Activated T-cell treated with anti-CD3 and anti-CD28 coated beads for 24 hours (primary cell): ENCODE measurements at places on chromosomes 5 and 9.

GRCh38 chr5:169521366-169521983 is 62.1 kb upstream of the SPDL1 start:
- no peak for DNase-seq

DNA sequence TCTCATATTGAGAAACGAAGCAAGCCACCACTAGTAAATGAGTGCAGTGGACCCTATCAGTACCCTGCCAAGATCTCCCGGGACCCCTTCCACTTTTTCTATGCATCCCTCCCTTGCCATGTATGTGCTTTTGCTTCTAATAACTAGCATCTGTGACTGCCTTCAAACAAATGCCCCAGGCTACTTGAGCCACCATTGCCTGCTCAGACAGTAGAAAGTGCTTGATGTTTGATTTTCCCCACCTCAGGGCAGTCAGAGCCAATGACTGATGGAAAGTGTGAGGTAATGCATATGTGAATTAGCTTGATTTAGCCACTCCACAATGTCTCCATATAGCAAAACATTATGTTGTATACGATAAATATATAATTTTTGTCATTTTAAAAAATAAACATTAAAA is 797.3 kb upstream of the ACO1 start:
- DNase-seq, result no peak

DNA sequence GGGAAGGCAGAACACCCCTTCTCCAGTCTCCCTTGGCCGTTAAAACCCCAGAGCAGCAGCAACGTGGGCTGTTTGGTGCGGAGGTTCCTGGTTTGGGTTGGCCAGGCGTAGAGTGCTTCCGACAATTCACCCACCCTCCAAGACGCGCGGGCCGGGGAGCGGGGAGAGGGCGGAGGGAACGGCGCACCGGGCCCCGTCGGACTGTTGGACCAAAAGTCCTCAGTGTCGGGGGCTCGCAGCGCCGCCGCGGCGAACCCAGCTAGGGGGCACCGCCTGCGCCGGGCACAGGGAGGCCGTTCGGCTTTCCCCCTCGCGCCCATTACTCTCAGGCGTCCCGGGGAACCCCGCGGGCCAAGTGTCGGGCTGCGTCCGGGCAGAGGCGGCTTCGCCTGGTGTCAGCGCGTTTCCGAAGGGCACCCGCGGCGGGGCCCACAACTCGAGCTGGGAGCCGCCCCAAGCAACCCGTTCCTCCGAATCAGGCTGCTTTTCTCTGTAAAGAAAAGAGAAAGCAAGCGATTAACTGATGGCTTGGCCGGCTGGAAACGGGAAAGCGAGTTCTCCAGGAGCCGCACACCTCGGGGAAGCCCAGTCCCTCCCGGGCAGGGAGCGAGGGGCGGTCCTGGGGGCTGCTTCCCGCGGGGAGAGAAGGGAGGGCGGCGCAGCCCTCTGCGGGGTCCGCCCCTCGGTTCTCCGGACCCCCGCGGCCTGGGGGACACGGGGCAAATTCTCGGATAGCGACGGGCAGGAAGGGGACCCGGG is 145.5 kb downstream of the ERCC6L2 start:
- DNase-seq, result peak; percentile 43

DNA sequence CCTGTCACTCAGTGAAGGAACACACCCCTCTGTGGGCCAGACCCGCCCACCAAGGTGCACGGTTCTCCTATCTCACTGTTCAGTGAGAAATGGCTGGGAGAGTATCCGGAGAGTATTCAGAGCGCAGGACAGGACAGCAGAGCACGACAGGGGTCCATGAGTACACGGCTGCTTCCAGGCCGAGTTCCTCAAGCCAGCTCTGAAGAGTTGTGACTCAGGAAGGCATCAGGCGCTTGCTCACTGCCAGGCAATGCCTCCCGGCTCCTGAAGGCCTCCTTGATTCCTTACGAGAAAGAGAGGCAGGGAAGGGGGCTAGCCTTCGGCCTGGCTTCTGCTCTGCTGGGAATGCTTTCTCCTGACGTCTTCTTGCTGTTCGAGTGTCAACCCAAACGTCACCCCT is 132.1 kb upstream of the PPP1R26 start:
- no peak for DNase-seq

GRCh38 chr5:68343421-68343826 is 127.9 kb downstream of the PIK3R1 start:
- peak; percentile 16 for DNase-seq

DNA sequence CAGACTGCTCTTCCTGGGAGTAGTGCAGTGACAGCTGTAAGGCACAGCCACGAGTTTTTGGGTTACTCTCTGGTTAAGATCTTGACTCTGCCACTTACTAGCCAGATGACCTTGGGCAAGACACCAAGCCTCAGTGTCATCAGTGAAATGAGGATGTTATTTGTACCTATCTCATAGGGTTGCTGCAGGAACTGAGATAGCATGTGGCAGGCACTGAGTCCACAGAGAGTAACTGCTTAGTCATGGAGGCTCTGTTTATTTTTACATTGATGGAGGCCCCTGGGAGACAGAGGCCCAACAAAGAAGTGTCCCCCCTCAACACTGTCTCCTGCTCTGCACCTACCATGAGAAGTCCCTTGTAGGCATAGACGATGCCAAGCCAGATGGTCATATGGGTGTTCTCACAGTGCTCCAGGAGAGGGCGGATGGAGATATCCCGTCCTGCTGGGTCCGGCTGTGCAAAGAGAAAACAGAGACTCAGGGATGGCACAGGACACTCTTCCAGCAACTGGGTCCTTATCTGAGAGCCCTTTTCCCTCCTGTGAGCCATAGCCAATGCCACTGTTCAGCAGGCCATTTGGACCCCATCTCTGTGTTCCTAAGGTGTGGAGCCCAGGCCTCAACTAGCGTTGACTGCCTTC is 55.4 kb upstream of the TBC1D2 start:
- DNase-seq, result no peak

DNA sequence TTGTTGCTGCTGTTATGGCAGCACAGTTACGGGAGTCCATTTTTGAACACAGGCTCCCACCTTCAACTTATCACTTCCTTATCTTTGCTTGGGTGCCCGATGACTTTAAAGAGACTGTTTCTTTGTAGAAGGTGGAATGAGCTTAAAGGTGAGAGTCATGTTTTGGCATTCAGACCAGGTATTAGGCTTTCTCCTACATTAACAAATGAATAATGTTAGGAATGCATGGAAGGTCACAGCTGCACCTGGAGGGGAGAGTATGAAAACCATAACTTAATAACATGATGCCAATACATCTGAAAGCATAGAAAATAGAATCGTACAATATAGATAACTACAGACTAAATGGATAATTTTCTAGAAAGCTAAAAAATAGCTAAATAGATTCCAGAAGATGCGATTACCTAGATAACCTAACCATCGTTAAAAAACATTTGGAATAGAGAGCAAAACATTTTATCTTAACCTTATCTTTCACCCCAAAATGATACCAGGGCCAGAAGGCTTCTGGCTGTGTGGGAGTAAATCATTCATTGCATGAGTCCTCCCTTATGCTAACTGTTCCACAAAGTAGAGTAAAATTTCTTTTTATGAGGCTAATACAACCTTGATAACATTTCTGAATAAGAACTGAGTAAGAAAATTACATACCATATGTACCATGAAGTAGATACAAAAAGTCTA is 126.2 kb upstream of the ADCY2 start:
- no peak for DNase-seq

- DNase-seq, result no peak
Measured at GRCh38 chr9:108568093-108568492, 287.7 kb downstream of the ACTL7B start.

DNA sequence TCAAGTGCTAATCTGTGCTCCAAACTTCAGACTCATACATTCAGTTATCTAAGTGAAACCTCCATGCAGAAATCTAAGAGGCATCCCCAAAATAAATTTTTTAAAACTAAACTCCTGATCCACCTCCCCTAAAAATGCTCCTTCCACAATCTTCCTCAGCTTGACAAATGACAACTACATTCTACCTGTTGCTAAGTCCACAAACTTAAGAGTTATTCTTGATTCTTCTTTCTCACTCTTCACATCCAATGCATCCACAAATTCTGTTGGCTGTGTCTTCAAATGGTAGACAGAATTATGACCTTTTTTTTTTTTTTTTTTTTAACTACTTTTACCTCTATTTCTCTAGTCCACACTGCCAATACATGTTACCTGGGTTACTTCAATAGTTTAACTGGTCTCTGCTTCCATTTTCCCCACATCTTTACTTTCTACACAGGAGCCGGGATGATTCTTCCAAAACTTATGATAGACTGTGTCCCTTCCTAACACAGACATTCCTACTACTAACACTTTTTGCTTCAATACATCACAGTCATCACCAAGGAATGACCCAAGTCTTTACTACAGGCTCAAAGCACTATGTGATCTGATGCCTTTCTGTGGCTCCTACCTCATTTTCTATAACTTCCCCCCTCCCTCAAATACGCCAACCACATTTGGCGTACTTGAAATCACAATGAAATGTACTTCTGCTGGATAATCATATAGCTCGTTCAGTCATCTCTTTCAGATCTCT is 143.6 kb downstream of the PDE4D start:
- no peak for DNase-seq

- peak; percentile 23 for DNase-seq
Measured at GRCh38 chr5:170183816-170184687, 48.7 kb upstream of the C5orf58 start.

GRCh38 chr9:99947395-99947794 is 40.9 kb downstream of the STX17 start:
- no peak for DNase-seq

DNA sequence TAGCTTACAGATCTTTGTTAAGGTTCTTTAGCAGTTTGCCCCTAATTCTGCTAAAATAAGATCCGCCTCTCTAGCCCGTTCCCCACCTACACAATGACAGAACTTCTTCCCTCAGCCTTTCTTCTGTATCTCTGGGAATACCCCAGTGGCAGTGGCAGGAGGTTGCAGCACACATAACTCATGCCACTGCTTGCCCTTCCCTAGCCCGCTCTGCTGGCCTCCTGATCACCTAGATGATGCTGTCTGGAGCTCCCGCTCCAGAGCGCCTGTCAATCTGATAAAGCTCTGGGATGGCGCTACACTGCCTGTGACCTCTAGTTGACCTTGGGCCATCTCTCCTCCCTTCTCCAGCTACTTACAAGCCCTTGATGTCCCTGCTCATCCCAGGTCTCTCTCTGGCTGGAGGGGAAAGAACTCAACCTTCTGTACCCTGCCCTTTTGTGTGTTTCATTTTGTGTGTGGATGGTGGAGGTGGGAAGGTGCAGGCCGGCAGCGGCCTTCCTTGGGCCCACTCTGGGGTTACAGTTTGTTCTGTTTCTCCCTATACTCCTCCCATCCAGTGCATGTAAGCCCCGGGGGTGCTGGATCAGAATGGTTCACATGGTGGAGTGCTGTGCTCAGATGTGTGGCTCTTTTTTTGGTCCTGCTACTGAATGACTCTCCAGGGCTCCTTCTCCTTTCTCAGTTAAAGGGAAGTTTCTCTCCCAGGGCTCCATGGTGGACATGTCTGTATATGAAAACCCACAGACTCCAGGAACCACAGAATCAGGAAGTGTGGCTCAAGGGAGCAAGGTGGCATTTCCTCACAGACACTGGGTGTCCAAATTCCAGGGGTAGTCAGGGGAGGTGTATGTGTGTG is 29.1 kb downstream of the MTX3 start:
- no peak for DNase-seq
